Osteoblast (primary cell): ENCODE measurements at places on chromosomes 2 and 18. TPM values are rescaled to one million over a fixed set of nuclear protein-coding genes. Genes with fewer than 3 reads are reported as not detected.
A peak's percentile ranks its signal among the peaks of the same experiment; 100 is the strongest.

Gene PAIP2B
- 0.36 and 0.59 TPM in 2 replicates for total RNA-seq

DNA sequence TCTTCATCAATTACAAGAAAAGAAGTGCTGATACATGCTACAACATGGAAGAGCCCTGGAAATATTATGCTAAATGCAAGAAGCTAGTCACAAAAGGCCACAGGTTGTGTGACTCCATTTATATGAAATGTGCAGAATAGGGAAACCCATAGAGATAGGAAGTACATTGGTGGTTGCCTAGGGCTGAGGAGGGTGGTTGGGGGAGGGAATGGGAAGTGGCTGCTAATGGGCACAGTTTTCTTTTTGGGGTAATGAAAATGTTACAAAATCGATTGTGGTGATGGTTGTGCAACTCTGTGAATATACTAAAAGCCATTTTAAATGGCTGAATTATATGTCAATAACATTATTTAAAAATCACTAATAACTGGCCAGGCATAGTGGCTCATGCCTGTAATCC lies 24.3 kb upstream of the RESP18 start:
- no peak for DNase-seq
- no peaks in the 10 kb centered on the region for H3K36me3 ChIP-seq
- no peaks in the 10 kb centered on the region for H3K4me1 ChIP-seq
- H3K4me3 ChIP-seq, result no peak overlapping the region
- H3K27me3 ChIP-seq, result peaks cover 51% of the 10 kb centered on the region
- H3K27ac ChIP-seq, result no peak overlapping the region

- peak overlapping the region; percentile 70 for H3K27ac ChIP-seq
- peak; percentile 76 for DNase-seq
- H3K27me3 ChIP-seq, result no peaks in the 10 kb centered on the region
- no peaks in the 10 kb centered on the region for H3K36me3 ChIP-seq
- H3K4me1 ChIP-seq, result peaks cover 9% of the 10 kb centered on the region
Measured at GRCh38 chr18:830315-830901, 18.4 kb upstream of the YES1 start.

DNA sequence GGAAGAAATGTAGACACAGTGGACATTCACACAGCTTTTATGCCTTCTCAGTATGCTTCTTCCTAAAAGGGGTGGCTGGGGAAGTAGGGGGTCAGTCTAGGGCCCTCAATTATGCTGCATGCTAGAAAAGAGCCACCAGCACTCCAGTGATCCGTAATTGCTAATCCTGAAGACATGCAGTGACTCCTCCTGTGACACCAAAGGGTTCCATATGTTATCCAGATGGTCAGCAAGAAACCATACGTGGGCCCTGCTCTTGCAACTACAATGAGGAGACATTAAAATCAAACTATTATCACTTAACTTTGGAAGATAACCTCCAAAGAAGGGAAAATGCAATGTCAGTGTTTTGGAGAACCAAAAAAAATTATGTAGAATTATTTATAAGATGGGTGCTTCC lies 143.4 kb upstream of the LYPD1 start:
- H3K27me3 ChIP-seq, result no peaks in the 10 kb centered on the region
- no peaks in the 10 kb centered on the region for H3K36me3 ChIP-seq
- H3K4me1 ChIP-seq, result peaks cover 3% of the 10 kb centered on the region
- no peak overlapping the region for H3K4me3 ChIP-seq
- H3K27ac ChIP-seq, result no peak overlapping the region

Gene TCF7L1
- 2.5 and 2.7 TPM in 2 replicates for total RNA-seq

DNA sequence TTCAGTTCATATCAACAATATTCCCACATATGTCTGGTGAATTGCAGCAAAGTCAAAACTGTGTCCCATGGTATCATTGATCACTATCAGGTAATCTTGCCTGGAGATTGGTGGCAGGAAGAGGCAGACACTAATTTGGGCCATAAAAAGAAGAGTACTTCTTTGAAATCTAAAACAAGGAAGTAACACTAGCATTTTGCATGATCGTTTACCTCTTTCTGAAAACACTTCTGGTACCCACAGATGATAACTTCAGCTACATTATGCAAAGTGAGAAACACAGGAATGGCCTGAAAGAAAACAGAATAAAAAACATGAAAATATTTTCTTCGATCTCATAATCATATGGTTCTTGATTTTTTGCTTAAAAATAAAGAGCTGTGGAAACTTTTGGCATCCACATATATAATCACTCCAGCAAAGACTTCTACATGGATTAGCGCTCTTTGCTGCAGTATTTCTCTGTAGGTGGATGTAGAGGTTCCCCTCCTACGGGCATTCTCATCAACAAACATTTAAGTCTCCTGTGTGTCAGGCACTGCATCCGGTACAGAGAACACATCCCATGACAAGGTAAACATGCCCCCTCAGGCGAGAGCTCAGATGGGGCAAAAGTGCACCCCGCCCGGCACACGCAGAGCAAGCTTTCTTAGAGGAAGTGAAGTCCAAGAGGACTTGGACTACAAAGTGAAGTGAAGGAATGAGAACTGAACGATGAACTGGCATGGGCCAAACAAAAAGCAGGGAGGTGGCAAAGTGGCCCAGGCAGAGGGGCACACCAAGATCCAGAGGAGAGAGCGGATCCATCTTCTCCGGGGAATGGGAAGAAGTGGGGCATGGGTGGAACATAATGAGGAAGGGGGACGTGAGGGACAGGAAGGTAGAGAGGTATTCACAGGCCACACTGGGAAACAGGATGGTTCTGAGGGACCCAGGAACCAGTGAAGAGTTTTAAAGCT lies 68.0 kb upstream of the RIOK3 start:
- H3K27me3 ChIP-seq, result no peaks in the 10 kb centered on the region
- H3K4me3 ChIP-seq, result no peak overlapping the region
- no peak overlapping the region for H3K27ac ChIP-seq

DNA sequence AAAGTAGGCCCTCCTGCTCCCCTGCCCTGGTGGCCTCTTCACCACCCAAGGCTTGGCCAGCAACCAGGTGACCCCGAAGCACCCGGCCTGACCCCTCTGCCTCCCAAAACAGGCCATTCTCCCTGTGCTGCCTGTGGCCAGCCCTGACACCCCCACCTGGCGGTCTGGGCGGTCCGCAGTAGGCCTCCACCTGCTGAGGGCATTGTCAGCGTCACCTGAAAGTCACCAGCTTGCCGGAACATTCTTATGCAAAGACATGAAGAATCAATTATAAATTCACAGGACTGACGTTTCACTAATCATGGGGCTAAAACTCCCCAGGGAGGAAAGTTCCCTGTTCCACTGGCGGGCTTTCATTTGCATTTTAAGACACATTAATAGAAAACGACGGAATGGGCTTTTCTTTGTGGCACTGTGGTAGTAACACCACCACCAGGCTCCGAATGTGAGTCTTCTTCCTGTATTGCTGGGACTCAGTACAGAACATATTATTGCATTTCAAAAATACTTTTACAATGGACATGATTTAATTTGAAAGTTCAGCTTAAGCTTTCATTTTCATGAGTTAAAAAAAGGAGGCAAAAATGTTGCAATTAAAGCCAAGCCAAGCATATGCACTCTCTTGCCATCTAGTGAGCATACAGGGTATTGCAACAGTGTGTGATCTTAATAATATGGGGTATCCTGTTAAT lies 57.4 kb downstream of the ADI1 start:
- H3K27ac ChIP-seq, result peak overlapping the region; percentile 54
- H3K36me3 ChIP-seq, result peaks cover 29% of the 10 kb centered on the region
- no peaks in the 10 kb centered on the region for H3K27me3 ChIP-seq
- peaks cover 22% of the 10 kb centered on the region for H3K4me1 ChIP-seq
- H3K4me3 ChIP-seq, result peak overlapping the region; percentile 15
- DNase-seq, result peak; percentile 95

DNA sequence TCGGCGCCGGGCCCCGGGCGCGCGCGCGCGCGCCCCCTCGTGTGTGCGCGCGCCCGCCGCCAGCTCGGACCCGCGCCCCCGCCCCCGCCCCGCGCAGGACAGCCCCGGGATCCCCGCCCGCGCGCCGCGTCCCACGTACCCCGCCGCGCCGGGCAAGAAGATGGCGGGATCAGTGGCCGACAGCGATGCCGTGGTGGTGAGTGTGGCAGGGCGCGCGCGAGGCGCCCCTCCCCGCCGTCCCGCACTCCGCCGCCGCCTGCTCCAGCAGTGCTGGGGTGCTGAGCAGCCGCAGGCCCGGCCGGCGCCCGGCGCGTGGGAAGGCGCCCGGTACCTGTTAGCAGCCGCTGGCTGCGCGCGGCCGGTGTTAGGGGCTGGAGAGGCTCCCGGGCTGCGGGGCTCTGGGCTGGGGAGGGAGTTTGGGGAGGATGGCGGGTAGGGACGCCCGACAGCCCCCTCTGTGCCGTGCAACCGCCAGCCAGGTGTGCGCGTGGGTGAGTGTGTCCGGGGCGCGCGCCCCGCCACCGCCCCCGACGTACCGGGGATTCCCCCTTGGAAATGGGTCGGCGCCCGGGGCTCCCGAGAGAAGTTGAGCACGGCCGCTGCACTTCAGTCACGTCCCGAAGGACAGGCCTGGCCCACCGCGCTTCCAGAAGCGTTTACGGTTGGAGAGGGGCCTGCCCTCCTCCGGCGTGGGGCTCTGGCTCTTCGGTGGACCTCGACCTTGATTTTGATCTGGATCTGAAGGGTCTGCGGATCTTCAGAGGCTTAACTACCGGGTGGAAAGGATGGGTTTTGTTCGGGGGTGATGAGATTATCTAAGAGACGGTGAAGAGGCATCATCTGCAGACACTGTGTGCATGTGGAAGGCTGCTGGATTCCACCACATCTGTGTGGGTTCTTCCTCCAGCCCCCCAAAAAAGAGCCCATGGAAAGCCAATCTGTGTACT lies 697 bp downstream of the LGALSL start:
- DNase-seq, result peak; percentile 95
- no peak overlapping the region for H3K27ac ChIP-seq
- no peaks in the 10 kb centered on the region for H3K36me3 ChIP-seq
- peak overlapping the region; percentile 72 for H3K4me3 ChIP-seq
- peaks cover 6% of the 10 kb centered on the region for H3K4me1 ChIP-seq
- H3K27me3 ChIP-seq, result peaks cover 3% of the 10 kb centered on the region

Gene GREB1L
- total RNA-seq, result under 0.01 and 0.36 TPM in 2 replicates

DNA sequence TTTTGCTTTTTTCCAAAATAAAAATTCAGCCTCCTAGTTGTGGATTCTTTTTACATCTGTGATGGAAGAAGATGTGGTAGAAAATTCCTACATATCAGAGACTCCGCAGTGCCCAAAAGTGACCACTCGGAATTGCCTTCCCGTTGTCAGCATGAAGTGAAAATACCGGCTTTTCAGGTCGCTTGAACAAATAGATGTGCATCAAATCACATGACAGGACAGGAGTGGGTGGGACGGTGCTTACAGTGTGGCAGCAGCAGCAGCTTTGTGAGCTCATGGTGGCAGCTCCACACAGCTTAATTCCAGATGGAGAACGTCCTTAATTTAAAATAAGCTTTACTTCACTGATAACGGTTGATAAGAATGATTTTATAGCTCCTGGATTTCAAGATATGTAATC lies 20.3 kb downstream of the SALL3 start:
- no peaks in the 10 kb centered on the region for H3K27me3 ChIP-seq
- DNase-seq, result no peak
- H3K36me3 ChIP-seq, result no peaks in the 10 kb centered on the region
- H3K27ac ChIP-seq, result no peak overlapping the region
- no peaks in the 10 kb centered on the region for H3K4me1 ChIP-seq
- H3K4me3 ChIP-seq, result no peak overlapping the region

Gene C2orf78
- not detected in 2 replicates for total RNA-seq

Gene FIGN
- total RNA-seq, result 2.5 and 4.1 TPM in 2 replicates

Gene DCC
- under 0.01 TPM in 1 of 2 replicates, not detected in the other for total RNA-seq

Gene CNTNAP5
- not detected in 2 replicates for total RNA-seq

DNA sequence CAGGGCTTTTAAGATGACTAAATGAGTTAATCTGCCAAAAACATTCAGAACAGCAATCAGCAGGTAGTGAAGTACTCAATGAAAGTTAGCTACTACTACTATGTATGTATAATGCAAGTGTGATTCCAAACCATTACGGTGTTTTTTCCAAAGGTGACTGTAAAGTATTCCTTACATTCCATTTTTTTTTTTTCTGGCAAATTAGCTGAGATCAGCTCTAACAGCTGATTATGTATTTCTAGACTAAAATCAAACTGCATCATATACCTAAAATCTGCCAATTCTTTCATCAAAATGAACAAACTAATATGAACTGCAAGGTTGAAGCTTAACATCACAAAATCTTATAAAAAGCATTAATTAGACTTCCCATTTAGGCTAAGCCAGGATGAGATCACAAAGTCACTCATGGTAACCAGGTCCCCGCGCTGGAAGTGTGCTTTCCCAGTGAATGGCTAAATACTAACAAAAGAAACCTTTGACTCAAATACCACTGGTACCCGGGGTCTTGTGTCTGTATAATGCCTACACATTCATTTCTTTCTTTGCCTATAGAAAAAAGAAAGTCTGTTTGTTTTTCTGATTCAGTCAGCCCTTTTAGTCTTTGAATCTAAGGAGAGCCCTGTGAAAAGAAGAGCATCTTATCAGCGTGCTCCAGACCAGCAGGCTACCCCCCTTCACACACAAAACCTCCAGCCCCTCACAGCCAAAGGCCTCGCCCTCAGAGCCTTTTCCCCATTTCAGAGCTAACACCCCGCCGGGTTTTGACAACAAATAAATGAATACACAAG lies 88.3 kb downstream of the RBMS1 start:
- peak overlapping the region; percentile 83 for H3K4me3 ChIP-seq
- H3K27me3 ChIP-seq, result no peaks in the 10 kb centered on the region
- peaks cover 51% of the 10 kb centered on the region for H3K4me1 ChIP-seq
- H3K36me3 ChIP-seq, result no peaks in the 10 kb centered on the region

Gene PLB1
- total RNA-seq, result 0.36 and 0.88 TPM in 2 replicates

- no peaks in the 10 kb centered on the region for H3K4me1 ChIP-seq
- no peaks in the 10 kb centered on the region for H3K36me3 ChIP-seq
- H3K27ac ChIP-seq, result no peak overlapping the region
- peak; percentile 21 for DNase-seq
- no peak overlapping the region for H3K4me3 ChIP-seq
Measured at GRCh38 chr18:79875531-79875919, 75.9 kb downstream of the SLC66A2 start.

- H3K4me3 ChIP-seq, result no peak overlapping the region
- no peaks in the 10 kb centered on the region for H3K36me3 ChIP-seq
- H3K4me1 ChIP-seq, result peaks cover 6% of the 10 kb centered on the region
- peaks cover 2% of the 10 kb centered on the region for H3K27me3 ChIP-seq
- no peak for DNase-seq
Measured at GRCh38 chr2:25098670-25099486, 57.0 kb downstream of the EFR3B start.

- H3K36me3 ChIP-seq, result no peaks in the 10 kb centered on the region
- DNase-seq, result no peak
- H3K27me3 ChIP-seq, result no peaks in the 10 kb centered on the region
Measured at GRCh38 chr2:181554061-181554830, 97.1 kb downstream of the ITGA4 start.
